ENCODE measurements at places on chromosomes 2 and 18.

DNA sequence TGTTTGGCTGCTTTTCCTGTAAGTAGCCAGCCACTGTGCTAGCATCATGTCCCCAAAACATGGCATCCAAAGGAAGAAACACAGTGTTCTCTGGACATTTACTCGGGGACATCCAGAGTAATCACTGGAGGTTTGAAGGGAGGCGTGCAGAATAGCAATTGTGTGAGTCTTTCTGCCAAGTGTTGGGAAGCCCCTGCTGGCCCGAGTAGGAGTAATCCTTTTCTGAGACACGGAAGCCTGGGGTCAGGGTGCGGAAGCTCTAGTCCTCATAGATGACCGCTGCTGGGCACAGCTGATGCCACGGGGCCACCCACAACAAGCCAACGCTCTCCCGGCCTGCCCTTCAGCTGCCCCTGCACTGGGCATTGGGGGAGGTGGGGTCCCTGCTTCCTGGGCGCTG is 24.8 kb upstream of the HDAC4 start:
- DNase-seq = no peak

- no peak for DNase-seq
Observed at GRCh38 chr2:216606551-216607276, 26.5 kb upstream of the IGFBP2 start.

GRCh38 chr2:213252206-213252605 is 32.1 kb upstream of the SPAG16 start:
- no peak for DNase-seq

DNA sequence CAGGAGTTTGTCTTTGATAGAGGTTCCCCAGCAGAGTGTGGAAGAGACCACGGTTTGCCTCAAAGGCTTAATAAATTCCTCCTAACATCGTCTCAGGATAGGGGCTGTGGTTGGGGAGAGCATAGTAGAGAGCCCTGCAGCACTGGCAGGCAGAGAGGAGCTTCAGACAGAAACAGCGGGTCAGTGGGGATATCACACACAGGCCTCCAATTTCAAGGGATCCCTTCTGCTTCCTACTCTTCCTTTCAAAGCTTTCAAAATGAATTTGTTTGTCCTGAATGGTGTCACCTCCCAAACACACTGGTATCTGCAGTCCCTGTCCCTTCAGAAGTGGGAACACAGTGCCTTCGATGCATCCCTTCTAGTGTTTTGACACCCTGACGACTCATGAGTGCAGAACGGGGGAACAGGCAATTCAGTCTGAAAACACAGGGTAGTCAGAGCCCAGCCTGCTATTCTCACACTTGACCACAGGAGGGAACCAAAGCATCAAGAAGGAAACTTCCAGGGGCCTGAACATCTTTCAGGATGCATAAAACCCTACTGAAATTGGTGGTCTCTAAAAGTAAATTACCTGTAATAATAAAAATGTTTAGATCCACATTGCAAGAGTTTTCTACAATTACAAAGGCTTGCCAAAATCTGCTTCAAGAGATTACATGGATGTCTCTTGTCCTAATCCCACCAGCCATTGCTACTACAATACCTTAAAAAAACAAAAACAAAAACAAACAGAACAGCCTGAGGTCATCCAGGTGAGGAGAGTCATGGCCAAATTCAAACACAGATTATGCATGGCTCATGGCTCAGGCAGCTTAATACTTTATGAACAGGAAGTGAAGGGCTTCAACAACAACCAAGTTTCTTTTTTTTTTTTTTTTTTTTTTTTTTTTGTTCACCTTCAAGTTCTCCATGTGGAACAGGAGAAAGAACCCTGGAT is 49.8 kb downstream of the SLC14A2 start:
- no peak for DNase-seq

GRCh38 chr2:95276244-95276887 is 2.1 kb downstream of the PROM2 start:
- no peak for DNase-seq

DNA sequence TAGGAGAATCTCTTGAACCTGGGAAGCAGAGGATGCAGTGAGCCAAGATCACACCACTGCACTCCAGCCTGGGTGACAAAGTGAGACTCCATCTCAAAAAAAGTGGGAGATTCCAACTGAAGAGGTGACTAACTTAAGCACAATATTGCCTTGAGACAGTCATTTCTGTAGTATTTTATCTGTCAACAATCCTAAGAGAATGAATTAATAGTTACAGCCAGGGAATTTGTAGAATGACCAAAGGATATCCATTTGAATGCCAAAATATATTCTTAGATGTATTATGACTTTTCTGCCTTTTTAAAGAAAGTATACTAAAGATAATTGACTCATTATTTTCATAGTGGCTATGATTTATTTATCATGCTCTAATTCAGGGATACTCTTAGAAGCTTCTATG is 40.7 kb upstream of the CCDC150 start:
- DNase-seq = no peak

- DNase-seq = no peak
Observed at GRCh38 chr2:229856413-229856812, 65.4 kb downstream of the TRIP12 start.

- no peak for DNase-seq
Observed at GRCh38 chr2:10408649-10409579, 39.2 kb downstream of the ODC1 start.

DNA sequence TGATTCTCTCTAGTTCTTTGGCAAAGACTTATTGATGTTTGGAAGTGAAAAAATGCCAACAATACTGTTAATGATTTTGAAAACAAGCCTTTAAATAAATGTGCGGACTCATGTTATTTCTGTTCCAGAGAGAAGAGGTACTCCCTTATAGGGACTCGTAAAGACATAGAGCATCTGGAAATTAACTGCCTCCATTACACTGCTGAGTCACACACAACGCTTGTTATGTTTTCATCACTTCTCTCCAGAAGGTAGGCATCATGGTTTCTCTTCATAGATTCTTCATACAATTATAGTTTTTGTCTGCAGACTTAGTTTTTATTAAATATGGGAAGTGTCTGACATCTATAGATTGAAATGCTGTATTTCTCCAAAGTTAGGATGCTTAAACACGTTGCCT is 302.5 kb upstream of the EPC2 start:
- no peak for DNase-seq

All from BJ (cell line).